ENCODE measurements at places on chromosomes 6 and 20. TPM values are rescaled to one million over a fixed set of nuclear protein-coding genes. Genes with fewer than 3 reads are reported as not detected.

GRCh38 chr20:63737695-63737944, 1.2 kb downstream of the LIME1 start:
- no peak for DNase-seq

GRCh38 chr20:9809271-9809670, 29.6 kb downstream of the PAK5 start:
- DNase-seq = no peak

DNA sequence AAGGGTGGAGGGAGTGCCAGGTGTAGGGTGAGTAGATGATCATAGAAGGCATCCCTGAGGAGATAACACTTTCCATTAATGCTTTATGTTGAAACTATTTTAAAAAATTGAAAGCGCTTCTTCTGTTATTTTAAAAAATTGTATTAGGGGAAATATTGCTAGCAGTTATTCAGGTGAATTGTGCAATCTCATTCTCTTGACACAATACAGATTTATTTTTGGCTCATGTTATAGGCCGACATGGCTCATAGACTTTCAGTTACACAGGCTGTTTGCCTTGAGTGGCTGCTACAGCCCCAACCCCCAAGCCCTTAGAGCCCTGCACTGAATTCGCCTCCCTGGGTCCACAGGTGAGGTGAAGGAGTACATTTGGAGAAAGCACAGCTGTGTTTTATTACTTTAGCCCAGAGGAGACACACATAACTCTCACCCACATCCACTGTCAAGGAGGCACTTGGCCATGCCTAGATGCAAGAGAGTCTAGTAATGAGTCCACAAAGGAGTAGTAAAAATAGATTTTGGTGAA, 228.2 kb downstream of the RFPL4B start:
- DNase-seq = peak; percentile 42

Gene ERVFRD-1
- not detected for total RNA-seq

Data from Karpas-422 (cell line).